Upper lobe of left lung (tissue), 6 donors: ENCODE measurements at places on chromosomes 7 and 10. TPM values are rescaled to one million over a fixed set of nuclear protein-coding genes. Genes with fewer than 3 reads are reported as not detected.

DNA sequence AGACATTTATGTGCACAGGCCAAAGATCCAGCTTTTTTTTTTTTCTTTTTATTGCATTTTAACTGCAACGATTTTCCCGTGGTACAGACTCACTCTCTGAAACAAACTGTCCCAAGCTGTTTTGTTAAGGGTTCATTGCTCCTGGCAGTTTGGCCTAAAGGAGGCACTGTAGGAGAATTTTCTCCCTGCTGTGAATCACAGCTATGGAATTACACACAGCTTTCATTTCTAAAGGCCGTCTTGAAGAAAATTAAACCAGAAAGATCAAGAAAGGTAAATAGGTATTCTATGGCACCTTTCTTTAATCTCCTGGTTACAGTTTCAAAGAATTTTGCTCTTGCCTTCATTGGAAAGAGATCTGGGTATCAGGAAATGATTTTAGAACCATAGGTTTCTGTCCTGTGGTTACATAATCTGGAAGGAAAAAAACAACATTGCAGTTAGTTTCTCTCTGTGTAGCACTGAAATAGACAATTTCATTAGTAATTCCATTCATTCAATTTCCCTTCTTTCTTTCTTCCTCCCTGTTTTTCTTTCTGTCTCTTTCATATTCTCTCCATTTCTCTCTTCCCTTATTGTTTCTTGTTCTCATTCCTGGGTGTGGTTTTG, 51.2 kb downstream of the PDK4 start:
- H3K27ac ChIP-seq: peak overlapping the region; percentile 73
- peak overlapping the region; percentile 37 for H3K4me3 ChIP-seq
- peak; percentile 49 for DNase-seq
- H3K36me3 ChIP-seq: no peaks in the 10 kb centered on the region
- peaks cover 43% of the 10 kb centered on the region for H3K4me1 ChIP-seq

DNA sequence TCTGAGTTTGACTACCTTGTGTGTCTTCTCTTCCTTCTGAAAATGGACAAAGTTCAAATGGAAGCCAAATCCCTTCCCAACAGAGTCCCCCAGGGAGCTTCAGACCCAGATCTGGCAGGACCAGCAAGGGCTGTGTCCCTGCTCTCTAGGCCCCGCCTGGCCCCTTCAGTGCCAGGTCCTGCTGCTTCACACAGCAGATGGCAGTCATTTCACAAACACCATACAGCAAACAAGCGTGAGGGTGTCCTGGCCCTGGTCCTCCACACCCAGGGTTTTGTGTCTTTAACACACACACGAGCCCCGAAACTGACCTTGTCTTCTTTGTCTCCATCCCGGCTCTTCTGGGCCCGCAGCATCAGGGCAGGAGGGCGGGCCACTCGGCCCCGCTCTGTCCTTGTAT, 145.0 kb downstream of the TCERG1L start:
- H3K36me3 ChIP-seq: no peaks in the 10 kb centered on the region
- H3K4me3 ChIP-seq: no peak overlapping the region
- no peak overlapping the region for H3K27ac ChIP-seq
- H3K27me3 ChIP-seq: no peaks in the 10 kb centered on the region
- H3K4me1 ChIP-seq: no peaks in the 10 kb centered on the region
- no peak for DNase-seq

RBP3 gene
- not detected for total RNA-seq

DNA sequence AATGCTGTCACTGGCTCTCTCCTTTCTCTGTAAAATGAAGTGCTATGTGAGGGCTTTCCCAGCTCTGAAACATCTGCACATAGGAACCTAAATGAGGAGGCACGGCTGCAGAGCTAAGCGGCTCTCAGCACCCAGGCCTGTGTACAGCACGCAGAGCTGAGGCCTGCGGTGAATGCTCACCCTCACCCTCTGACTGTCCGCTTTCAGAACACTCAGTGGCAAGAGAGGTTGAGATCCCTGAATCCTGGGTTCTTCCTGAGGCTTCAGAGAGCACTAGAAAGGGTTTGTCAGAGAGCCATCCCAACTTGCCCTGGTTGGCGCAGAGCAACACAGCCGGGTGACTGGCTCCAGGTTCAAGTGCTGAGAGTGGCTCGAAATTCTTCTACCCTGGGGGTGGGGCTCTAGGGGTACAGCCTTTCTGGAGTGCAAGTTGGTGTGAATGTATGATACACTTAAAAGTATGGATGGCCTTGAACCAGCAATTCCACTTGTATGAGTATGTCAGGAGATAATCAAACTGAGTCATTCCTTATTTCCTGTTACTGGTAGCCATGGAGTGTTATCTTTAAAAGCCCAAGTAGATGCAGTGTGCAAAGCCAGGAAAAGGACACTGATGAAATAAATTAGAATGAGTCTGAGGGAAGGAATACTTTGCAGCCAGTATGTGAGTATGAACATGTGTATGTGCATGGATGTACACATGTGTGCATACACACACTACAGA, 1.7 kb upstream of the CCDC201 start:
- DNase-seq: no peak
- H3K4me3 ChIP-seq: no peak overlapping the region
- no peaks in the 10 kb centered on the region for H3K36me3 ChIP-seq
- no peak overlapping the region for H3K27ac ChIP-seq
- H3K4me1 ChIP-seq: no peaks in the 10 kb centered on the region
- H3K27me3 ChIP-seq: no peaks in the 10 kb centered on the region

DNA sequence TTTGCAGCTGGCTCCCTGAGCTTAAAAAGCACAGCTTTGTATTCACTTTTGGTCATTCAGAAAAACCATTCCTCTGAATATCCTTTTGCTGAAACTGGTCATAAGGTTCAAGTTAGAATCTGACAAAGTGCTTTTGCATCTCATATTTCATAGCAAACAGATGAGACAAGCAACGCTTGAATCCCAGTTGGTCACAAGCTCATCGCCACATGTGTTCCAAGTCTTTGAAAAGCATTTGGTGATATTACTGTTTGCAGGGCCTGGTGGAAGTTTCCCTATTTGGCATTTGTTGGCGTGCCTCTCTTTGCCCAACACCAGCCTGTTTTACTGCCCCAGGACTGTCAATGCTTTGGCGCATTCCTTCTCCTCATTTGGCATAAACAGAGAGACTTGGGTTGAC, 10.3 kb downstream of the TACC2 start:
- H3K4me3 ChIP-seq: no peak overlapping the region
- no peak overlapping the region for H3K27ac ChIP-seq
- H3K4me1 ChIP-seq: peaks cover 10% of the 10 kb centered on the region
- H3K27me3 ChIP-seq: no peaks in the 10 kb centered on the region

DNA sequence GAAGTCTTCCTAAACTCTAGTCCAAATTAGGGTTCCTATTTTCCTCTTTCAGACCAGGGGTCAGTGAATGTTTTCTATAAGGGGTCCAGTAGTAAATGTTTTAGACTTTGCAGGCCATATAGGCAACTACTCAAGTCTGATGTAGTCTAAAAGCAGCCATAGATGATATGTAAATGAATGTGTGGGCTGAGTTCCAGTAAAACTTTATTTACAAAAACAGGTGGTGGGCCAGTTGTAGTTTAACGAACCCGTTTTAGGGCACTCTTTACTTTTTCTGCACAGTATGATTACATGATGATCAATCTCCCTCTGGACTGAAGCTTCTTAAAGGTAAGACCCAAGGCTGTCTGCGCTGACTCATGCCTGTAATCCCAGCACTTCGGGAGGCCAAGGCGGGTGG, 243.6 kb downstream of the CAMK1D start:
- no peaks in the 10 kb centered on the region for H3K36me3 ChIP-seq
- no peak for DNase-seq
- no peaks in the 10 kb centered on the region for H3K27me3 ChIP-seq
- H3K4me1 ChIP-seq: peaks cover 5% of the 10 kb centered on the region
- no peak overlapping the region for H3K27ac ChIP-seq

DNA sequence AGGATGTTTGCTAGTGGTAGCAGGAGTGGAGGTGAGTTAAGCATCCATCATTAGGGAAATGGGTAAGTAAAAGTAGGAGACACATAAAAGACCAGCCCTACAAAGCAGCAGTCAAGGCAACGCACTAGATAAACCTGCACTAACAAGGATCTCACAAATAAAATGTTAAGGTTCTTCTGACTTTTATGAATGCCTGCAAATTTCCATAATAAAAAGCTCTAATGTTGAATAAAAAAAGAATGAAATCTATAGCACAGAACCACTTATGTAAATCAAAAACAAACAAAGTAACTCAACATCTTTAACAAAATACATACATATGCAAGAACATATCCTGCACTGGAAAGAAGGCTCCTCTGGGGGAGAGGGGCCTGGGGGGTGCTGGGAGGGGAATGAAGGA, 4.6 kb downstream of the SGMS1 start:
- no peaks in the 10 kb centered on the region for H3K36me3 ChIP-seq
- H3K27me3 ChIP-seq: no peaks in the 10 kb centered on the region
- H3K4me1 ChIP-seq: peaks cover 27% of the 10 kb centered on the region
- DNase-seq: no peak
- H3K4me3 ChIP-seq: no peak overlapping the region

- no peak overlapping the region for H3K4me3 ChIP-seq
- no peaks in the 10 kb centered on the region for H3K27me3 ChIP-seq
- peak overlapping the region; percentile 2 for H3K27ac ChIP-seq
- peaks cover 13% of the 10 kb centered on the region for H3K4me1 ChIP-seq
These were observed 27.3 kb downstream of the FAM20C start for GRCh38 chr7:219581-220150.

LIPN gene
- total RNA-seq: 1.0 TPM

SDK1 gene
- 90.1 TPM for total RNA-seq

GRCh38 chr10:95815701-95816240, 59.8 kb downstream of the ENTPD1 start:
- no peak overlapping the region for H3K4me3 ChIP-seq
- no peaks in the 10 kb centered on the region for H3K27me3 ChIP-seq
- H3K27ac ChIP-seq: peak overlapping the region; percentile 32
- H3K4me1 ChIP-seq: peaks cover 24% of the 10 kb centered on the region
- no peak for DNase-seq

GRCh38 chr7:71026680-71027079, 105.3 kb upstream of the GALNT17 start:
- H3K4me3 ChIP-seq: no peak overlapping the region
- no peak for DNase-seq
- no peaks in the 10 kb centered on the region for H3K36me3 ChIP-seq
- no peaks in the 10 kb centered on the region for H3K4me1 ChIP-seq
- no peak overlapping the region for H3K27ac ChIP-seq

DNA sequence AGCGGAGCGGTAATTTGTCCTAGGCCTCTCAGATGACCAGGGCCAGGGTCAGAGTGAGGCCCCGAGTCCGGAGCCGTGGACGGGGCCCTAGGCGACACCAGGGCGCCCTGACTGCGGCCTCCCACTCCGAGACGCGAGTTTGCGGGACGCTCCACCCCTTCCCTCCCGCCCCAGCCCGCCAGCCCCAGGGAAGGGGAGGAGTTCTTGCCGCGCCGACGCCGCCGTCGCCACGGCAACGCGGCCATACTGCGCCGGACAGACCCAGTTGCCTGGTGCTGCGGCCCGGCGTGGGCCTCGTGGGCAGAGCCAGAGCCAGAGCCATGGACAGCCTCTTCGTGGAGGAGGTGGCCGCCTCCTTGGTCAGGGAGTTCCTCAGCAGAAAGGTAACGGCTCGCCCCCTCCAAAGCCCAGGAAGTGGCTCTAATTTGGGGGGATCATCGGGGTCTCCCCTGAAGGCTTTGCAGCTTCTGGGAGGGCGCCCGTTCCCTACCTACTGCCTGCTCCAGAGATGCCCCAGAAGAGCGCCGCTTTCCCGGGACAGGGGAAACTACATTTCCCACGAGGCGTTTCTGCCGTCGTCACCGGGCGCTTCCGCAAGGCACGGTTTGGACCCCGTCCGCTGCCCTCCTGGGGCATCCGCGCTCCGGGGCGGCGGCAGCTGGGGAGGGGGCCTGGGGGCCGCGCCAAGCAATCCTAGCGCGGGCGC, at the start of gene MINDY4:
MINDY4 (plus strand) TSS at position 244 of the 706 bp plus-strand sequence; CDS start at position 321, 77 bp downstream.
- peaks cover 23% of the 10 kb centered on the region for H3K4me1 ChIP-seq
- H3K4me3 ChIP-seq: peak within 1 kb of the TSS; percentile 90
- peak within 1 kb of the TSS; percentile 72 for H3K27ac ChIP-seq
- DNase-seq: peak; percentile 96
- no peaks in the 10 kb centered on the region for H3K27me3 ChIP-seq
- H3K36me3 ChIP-seq: no peaks in the 10 kb centered on the region

- peak; percentile 83 for DNase-seq
- H3K27ac ChIP-seq: peak overlapping the region; percentile 87
- H3K36me3 ChIP-seq: no peaks in the 10 kb centered on the region
- peaks cover 30% of the 10 kb centered on the region for H3K4me1 ChIP-seq
- no peaks in the 10 kb centered on the region for H3K27me3 ChIP-seq
- H3K4me3 ChIP-seq: peak overlapping the region; percentile 55
These were observed 170.2 kb downstream of the FAM107B start for GRCh38 chr10:14604181-14605142.

GRCh38 chr10:67438605-67439304, 257.2 kb downstream of the CTNNA3 start:
- no peak overlapping the region for H3K27ac ChIP-seq
- H3K27me3 ChIP-seq: no peaks in the 10 kb centered on the region
- H3K4me1 ChIP-seq: no peaks in the 10 kb centered on the region
- DNase-seq: no peak
- H3K4me3 ChIP-seq: no peak overlapping the region

PALD1 gene
- total RNA-seq: 11.5 TPM

DNA sequence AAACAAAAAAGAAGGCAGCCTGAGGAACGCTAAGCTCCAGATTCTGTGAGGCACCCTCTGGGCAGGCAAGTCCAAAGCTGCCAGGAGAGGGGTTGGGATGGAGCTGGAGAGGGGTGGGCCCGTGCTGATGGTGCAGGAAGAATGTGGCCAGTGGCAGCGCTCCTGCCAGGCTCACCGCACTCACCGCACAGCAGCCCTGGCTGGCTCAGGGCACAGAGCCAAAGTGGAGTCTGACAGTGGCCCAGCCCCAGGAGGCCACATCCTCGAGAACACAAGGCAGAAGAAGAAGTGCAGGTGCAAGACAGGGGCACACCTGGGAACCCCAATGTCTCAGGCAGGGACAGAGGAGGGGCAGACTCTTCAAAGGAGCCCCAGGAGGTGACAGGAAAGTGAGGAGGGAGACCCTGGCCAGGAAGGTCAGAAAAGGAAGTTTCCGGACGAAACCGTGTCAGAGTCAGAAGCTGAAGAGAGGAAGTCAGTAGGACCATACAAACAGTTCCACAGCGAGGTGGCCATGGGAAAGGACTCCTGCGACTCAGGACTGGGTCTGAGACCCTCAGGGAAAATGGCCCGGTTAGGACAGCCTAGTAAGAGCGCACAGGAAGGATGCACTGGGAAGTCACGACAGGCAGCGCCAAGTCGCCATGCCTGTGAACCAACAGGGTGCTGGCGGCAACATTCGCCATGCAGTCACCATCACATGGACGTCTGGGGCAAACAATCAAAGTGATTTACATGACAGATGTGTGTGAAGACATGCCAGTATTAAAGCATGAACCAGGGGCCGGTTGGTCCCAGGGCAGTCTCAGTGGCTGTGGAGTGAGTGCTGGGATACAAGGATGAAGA, 54.4 kb downstream of the COBL start:
- H3K4me1 ChIP-seq: peaks cover 19% of the 10 kb centered on the region
- no peak overlapping the region for H3K4me3 ChIP-seq
- H3K27ac ChIP-seq: peak overlapping the region; percentile 67
- H3K27me3 ChIP-seq: no peaks in the 10 kb centered on the region
